ENCODE measurements at places on chromosomes 4 and X.

- DNase-seq = no peak
Measured at GRCh38 chr4:138865765-138866164, 149.8 kb upstream of the NOCT start.

GRCh38 chr4:5018096-5018495 is 1.2 kb downstream of the CYTL1 start:
- no peak for DNase-seq

GRCh38 chrX:149121206-149121920 is 383.7 kb downstream of the IDS start:
- DNase-seq = no peak

DNA sequence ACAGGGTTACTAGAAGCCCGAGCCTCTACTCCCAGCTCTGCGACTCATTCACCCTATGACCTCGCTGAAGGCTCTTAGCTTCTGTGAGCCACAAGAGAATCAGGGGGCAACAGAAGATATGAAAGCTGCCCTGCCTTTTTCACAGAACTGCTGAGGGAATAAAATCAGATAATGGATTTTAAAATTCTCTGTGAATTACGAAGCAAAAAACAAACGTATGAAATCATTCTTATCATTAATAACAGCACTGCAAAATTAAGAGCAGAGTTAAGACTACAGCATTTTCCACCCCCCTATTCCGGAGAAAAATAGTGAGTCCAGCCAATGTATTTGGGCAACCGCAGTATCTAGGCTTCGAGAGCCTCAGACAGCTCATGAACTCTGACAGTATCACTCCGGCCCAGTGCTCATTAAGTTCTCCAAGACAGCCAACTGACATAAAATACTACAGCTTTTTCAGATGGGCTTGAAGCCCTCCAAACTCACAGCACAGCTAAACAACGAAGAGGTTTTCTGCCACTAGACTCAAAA is 33.4 kb downstream of the AFAP1 start:
- DNase-seq = no peak

- peak; percentile 3 for DNase-seq
Measured at GRCh38 chrX:21638311-21638710, 19.8 kb downstream of the KLHL34 start.

- DNase-seq = no peak
Measured at GRCh38 chrX:7542587-7543380, 300.2 kb upstream of the VCX start.

DNA sequence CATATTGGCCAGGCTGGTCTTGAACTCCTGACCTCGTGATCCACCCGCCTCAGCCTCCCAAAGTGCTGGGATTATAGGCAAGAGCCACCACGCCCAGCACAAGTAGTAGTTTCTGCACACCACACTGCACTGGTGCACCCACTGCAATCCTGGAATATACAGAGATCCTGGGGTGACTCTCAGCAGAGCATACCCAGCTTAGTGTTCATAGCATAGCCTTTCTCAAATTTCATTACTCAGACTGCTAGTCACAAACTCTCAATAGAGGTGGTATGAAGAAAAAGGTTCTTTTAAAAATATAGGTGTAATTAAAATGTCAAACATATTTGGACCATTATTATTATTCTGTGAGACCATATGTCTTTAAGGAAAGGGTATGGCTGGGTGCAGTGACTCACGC is 6.2 kb upstream of the ARHGAP10 start:
- no peak for DNase-seq

GRCh38 chr4:39636531-39637184 is 2.0 kb downstream of the SMIM14 start:
- DNase-seq = no peak

DNA sequence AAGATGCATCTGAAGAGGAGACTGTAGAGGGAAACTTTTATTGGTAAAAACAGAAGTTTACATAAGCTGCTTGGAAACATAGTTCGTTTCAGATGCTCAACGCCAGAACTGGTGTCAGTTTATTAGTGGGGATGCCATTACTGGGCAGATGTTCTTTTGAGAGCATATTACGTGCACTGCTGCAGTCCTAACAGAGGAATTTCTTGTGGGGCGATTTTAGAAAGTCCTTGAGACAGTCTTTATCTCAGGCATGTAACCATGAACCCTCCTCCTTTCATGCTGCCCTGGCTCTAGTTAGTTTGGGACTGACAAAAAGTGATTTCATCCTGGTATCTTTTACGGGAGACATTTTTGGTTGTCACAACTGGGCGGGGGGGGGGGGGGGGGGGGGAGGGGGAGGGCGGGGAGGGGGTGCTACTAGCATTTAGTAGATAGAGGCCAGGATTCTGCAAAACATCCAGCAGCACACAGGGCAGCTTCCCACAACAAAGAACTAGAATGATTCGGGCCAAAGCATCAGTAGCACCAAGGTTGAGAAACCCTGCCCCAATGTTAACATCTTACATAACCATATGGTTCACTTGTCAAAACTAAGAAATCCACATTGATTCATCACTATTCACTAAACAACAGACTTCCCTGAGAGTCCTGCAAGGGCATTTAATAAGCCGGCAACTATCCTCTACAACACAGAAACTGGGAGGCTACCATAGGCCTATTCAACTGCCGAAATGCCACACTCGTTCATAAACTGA is 118.6 kb upstream of the FTHL17 start:
- no peak for DNase-seq

DNA sequence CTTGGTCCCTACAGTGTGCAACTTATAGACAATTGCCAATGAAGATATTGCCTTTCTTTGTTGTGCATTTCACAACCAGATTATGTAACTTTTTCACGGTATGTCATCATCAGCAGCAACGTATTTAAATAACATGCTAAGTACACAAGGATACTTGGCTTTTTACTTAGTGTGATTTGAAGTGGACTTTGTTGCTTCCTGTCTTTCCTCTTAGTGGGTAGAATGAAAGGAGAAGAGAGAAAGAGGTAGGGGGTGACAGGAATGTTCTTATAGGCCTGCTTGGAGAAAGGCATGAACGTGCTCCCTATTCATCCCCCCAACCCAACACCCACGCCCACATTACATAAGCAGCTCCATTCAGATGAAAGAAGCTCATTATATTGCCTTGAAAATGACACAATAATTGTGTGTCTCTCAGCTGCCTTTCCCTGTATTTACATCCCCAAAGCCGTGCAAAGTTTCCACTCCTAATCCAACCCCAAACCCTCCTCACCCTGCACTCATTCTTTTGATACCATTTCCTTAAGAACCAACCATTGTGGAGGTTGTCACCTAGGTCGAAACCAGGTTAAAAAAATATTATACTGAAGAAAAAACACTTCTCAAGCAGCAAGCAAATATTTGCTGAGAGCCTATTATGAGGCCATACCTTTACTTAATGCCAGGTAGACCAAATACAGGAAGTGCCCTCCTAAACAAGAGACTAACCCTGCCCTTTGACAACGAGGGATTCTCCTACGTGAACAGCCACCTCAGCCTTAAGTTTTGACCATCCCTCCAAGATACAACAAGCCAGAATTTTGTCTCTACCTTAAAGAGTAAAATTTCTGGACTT is 25.2 kb upstream of the GK start:
- no peak for DNase-seq

- no peak for DNase-seq
Measured at GRCh38 chrX:130120321-130120731, 10.0 kb upstream of the ELF4 start.

DNA sequence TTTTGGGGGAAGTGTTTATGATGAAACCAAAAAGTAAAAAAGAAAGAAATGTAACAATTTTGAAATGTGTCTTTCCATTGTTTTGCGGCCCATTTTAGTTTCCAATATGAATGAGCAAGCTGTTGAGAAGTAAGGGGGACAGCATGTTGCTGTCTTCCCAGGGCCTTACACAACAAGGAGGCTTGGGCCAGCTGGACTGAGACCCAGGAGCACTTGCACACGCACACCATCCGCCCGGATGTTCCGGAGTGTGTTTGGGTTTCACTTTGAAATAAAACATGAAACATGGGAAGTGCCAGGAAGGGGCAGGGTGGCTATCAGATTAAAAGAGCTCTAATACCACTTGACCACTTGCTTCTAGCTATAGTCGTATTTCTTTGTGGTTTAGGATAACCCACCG is 144.4 kb downstream of the NHS start:
- no peak for DNase-seq

DNA sequence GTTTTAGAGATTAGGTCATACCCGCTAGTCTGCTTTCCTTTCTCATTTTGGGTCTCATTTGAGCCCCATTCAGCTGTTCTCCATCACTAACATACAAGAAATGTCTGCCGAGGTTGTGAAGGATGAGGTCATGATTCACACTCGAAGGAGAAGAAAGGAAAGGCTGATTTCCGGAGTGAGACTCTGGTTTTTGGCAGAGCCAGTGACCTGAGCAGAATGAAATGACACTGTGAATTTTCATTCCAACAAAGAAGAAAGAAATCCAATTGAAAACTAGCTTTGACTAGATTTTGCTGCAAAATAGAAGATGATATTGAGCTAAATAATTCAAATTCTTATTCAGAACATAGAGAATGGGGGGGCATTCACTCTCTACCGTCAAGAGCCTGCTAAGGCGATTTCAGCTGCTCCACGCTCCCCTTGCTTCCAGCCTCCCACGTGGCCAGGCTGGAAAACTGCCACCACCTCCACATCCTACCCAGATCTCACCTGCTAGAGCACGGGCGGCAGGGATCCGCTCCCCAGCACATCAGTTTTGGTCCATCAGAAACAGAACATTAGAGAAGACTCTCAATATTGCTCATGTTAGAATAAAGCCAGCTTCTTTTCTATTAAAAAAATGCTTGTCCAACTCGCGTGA is 39.0 kb downstream of the F11 start:
- no peak for DNase-seq

- no peak for DNase-seq
Measured at GRCh38 chr4:73505567-73505966, 24.0 kb downstream of the AFM start.

GRCh38 chr4:2289311-2289954 is 27.5 kb upstream of the MXD4 start:
- DNase-seq = no peak

DNA sequence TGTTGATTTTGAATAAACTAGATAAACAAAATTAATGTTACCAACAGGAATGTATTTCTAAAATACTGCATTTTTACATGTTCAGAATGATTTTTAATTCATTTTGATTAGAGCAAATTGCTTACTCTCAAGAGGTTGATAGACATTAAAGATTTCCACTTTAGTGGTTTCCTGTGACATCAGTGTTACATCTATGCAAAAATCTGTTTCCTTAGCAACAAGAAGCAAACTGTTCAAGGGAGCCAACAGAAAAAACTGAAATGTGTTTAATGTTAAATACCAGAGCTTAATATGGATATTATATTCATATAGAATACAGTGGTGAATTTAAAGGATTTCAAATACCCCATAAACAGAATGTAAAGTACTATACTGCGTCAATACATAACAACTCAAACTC is 277.8 kb downstream of the GABRG1 start:
- no peak for DNase-seq

DNA sequence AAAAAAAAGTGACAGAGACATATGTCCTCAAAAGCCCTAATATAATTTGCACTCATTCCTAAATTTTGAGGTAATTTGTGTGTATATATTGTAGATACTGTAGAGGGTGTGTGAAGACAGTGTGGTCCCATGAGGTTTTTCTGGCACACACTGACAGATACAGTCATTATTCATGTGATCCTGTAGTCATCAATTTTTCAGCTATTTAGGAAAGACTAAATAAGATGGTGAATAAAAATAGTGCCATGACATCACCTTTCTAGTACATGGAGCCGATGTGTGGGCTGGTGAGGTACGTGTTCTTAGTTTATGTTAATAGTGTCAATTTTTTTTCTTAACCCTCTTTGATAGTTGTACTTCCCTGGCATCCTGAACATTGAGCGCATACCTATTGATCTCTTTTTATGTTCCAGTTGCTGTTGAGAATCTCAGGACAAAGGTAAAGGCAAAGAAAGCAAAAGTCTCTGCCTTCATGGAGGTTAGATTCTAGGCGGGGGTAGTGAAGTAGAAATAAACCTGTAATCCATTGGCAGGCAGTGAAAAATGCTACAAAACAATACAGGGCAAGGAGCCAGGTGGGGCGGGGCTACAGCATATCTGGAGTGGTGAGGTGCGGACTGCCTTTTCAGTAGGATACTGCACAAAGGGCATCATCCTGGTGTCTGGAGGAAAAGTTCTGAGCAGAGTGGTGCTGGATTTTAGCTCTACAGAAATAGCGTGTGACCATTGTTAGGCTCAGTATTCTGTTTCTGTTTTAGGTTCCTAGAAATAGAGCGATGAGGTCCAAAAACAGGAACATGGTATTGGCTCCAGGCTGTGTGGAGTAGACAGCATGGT is 93.8 kb downstream of the ARHGAP10 start:
- no peak for DNase-seq

- DNase-seq = no peak
Measured at GRCh38 chr4:39406763-39407583, at the start of gene KLB. Gene KLB (plus strand): TSS chr4:39406930. CDS start chr4:39406950, 20 bp downstream.

DNA sequence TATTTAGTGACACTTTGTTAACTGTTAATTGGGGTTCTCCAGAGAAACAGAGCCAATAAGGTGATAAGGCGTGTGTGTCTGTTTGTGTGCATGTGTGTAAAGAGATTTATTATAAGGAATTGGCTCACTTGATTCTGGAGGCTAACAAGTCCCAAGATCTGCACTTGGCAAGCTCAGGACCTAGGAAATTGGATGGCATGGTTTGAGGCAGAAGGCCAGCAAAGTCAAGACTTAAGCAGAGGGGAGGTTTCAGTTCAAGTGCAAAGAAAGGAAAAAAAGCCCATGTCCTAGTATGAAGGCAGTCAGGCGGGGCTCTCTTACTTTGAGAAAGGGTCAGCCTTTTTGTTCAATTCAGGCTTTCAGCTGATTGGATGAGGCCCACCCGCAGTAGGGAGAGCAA is 314.1 kb downstream of the BMPR1B start:
- no peak for DNase-seq

- DNase-seq = no peak
Measured at GRCh38 chr4:40164459-40164858, 32.4 kb upstream of the RHOH start.

DNA sequence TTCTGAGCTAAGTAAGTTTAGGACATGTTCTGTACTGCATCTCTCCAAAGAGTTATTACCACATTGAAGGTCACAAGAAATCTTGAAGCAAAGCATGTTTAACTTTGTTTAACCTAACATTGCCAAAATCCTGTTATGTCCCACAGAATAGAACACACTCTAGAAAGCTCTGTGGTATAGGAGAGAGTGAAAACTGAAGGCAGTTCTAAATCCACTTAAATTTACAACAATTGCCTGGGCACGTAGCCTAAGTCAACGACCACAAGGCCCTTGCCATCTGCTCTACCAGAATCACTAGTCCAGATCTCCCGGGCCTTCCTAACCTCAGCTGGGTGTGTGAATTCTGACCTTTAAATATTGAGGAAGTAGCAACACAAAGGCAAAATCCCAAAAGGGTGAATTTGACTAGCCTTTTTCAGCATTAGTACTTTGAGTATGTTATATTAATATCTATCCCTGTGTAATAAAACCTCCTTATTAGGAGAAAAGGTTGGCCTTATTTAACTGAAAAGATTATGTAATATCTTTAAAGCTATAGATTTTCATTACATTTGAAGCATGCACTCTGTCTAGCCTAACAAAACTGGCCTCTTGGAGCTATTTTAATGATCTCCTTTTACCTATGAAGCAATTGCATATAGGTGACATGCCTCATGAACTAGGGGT is 4.5 kb upstream of the MAML3 start:
- no peak for DNase-seq

All from HS-27A (cell line).